ENCODE measurements at places on chromosomes 1 and 21.

GRCh38 chr1:186670297-186671135, 9.7 kb downstream of the PTGS2 start:
- DNase-seq = no peak

DNA sequence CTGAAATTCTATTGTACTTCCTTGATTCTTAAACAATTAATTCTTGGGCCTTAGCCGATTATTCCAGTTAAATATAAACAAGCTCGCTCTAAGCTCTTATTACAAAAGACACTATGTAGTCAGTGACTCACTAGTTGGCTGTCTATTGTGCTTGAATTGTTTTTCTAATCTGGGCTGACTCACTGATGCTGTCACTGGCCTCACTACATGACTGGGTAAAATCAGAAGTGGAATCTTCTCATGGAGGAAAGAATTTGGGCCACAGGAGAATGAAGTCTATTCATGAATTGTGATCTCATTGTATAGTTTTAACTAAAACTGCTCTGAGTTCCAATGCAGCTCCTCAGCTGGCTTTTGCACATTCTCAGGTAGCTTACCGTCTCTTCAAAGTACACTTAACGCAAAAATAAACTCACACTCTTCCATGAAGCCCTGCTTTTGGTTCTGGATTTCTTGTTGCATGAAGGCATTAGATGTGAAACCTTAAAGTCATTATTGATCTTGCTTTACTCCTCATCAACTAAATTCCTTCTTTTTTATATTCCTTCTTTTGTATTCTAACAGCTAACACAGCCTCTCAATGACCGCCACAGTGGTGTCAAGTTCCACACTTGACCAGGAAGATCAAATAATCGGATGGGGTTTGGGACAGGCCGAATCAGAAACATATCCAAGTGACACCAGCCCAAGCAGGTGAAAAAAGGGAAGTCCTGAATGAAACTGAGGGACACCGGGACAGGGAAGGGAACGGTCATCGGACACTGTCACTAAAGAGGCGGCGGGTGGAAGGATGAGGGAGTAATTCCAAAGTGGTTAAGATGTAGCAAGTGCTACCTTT, 80.9 kb upstream of the LBR start:
- no peak for DNase-seq

GRCh38 chr1:209755926-209756614, at the start of gene TRAF3IP3:
TSS of gene TRAF3IP3 (plus strand) at chr1:209756053. CDS start at chr1:209760040, 3,987 bp downstream.
- no peak for DNase-seq

GRCh38 chr1:232542633-232543593, 87.0 kb downstream of the SIPA1L2 start:
- DNase-seq = no peak

- DNase-seq = no peak
Observed at GRCh38 chr1:17523321-17524041, 16.0 kb upstream of the ARHGEF10L start.

GRCh38 chr1:111736548-111737215, 2.5 kb downstream of the INKA2 start:
- no peak for DNase-seq

GRCh38 chr21:33490991-33491372, 534 bp downstream of the DNAJC28 start:
- no peak for DNase-seq

- no peak for DNase-seq
Observed at GRCh38 chr1:183191833-183192232, 5.8 kb downstream of the LAMC2 start.

- no peak for DNase-seq
Observed at GRCh38 chr1:181084606-181084969, 3.9 kb upstream of the IER5 start.

- DNase-seq = no peak
Observed at GRCh38 chr1:18079941-18080735, 27.5 kb upstream of the IGSF21 start.

GRCh38 chr1:208148380-208148779, 95.8 kb downstream of the PLXNA2 start:
- no peak for DNase-seq

DNA sequence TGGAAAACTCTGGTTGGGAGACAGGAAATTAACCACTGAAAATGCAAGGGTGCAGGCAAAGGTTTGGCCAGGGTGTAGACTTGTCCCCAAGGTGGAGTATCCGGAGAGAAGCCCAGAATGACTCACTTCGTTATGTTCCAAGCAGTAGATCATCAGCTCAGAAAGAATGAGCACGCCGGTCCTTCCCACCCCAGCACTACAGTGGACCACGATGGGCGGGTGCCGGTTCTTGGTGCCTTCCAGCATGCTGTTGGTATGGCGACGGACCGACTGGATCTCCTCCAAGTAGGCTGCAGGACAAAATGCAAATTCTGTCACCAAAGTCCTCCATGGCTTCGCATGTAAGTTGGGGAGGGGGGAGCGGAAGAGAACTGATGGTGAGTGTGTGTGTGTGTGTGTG, 83.4 kb downstream of the SMYD2 start:
- no peak for DNase-seq

GRCh38 chr21:46269466-46269865, 15.9 kb downstream of the MCM3AP start:
- no peak for DNase-seq

- DNase-seq = no peak
Observed at GRCh38 chr1:211935448-211935970, 99.8 kb downstream of the INTS7 start.

DNA sequence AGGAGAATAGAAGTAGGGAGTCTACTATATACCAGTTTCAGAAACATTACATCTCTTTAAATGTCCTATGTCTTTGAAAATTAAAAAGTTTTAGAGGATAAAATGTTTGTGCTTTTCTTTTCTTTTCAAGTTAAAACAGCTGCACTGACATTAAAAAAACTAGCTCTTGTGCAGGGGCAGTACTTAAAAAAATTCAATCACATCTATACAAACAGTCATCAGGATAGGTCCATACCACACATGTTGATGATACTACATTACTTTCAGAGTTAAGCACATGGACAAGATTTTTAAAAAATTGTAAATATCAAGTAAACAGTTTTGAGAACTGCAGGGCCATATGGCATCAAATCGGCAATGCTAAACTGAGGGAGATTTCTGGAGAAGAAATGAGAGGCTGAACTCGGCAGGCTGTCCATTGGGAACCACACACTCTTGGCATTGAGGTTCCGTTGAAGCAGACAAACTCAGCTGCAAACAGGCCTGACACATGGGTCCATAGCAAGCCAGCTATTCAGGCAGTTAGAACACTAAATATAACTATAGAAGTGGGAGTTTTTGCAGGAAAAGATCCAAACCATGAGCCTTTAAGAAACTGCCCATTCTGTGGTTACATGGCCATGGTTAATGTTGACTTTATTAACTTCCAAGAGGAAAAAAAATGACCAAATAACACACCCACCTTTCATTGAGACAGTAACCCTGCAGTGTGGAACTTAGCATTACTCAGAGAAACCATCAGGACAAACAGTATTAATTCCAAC, 84.5 kb upstream of the BCL10 start:
- DNase-seq = no peak

- no peak for DNase-seq
Observed at GRCh38 chr1:155022927-155023236, 10.7 kb downstream of the DCST2 start.

DNA sequence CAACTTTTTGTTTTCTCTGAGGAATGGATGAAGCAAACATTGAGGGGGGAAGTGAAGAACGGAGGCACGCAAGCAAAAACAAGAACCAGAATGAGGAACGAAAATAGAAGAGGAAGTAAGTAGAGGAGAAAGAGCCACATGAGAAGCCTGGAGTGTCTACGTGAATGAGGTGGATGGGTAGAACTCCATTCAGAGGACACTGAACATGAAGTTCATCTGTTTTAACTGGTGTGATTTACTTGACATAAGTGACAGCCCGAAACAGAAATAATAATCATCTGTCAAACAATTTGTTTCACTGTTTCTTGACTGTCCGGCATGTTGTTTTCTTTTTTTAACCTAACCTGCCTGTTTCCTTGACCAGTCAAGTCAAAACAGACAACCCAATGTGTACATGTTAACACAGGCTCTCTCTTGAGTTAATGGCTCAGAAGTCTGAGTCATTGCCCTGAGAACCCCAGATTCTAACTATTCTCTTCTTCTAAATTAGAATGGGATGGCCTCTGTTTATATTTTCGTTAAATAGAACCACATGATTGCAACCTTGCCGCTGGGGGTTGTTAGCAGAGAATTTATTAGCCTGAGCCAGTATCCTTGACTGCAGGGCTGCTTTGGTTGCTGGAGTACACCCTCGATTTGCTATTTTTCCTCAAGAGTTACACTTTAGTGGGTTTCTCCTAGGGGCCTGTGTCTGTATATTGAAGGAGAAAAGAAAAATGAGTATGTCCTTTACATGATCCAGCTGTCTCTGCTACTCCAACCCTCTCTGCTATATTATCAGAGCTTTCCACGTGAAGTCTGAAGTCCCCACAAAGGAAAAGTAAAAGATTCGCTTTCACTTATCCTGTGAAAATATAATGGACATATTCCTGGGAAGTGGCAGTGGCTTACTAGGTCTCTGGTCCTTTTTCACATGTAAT, 151.7 kb downstream of the ZC3H11B start:
- DNase-seq = no peak

GRCh38 chr1:76084029-76084627, 9.6 kb downstream of the ST6GALNAC3 start:
- no peak for DNase-seq

DNA sequence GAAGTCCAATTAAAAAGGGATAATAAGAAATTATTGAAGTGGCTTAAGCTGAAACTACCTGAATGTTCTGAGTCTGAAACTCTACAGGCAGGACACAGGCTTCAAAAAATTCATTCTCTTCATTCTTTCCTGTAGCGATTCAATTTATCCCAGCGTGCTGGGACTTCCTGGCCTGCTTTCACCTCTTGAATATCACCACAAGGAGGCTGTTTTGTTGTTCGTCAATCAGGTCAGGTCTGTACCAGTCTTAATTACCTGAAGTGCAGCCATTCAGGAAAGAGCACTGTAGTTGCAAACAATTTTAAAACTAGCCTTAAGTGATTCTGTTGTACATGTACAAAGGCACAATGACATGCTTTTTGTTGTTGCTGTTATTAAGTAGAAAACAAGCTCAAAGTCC, 38.4 kb downstream of the FYB2 start:
- DNase-seq = no peak

- peak; percentile 23 for DNase-seq
Observed at GRCh38 chr1:221839782-221840395, 98.0 kb upstream of the DUSP10 start.

GRCh38 chr1:92969517-92969916, 8.3 kb upstream of the DIPK1A start:
- no peak for DNase-seq

DNA sequence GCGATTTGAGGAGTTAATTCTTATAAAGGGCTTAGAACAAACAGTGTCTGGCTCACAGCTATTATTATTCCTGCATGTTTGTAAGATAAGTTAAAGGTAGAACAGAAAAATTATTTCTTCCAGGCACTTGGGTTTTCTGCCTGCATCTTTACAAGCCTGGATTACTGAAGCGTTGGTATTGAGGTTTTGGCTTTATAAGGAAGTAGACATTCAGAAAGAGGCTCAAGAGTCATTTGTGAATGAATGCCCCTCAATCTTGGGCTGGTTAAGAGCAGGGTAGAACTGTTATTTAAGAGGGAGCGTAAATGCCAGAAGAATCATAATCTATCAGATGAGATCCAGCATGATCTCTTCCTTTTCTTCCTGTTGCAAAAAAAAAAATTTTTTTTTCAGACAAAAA, 77.3 kb upstream of the ARID1A start:
- no peak for DNase-seq

- DNase-seq = no peak
Observed at GRCh38 chr1:244112041-244112440, 61.0 kb downstream of the ZBTB18 start.

GRCh38 chr1:40704817-40705733, 13.6 kb downstream of the NFYC start:
- DNase-seq = no peak

GRCh38 chr1:22953740-22954141, 18.9 kb downstream of the LACTBL1 start:
- DNase-seq = no peak

DNA sequence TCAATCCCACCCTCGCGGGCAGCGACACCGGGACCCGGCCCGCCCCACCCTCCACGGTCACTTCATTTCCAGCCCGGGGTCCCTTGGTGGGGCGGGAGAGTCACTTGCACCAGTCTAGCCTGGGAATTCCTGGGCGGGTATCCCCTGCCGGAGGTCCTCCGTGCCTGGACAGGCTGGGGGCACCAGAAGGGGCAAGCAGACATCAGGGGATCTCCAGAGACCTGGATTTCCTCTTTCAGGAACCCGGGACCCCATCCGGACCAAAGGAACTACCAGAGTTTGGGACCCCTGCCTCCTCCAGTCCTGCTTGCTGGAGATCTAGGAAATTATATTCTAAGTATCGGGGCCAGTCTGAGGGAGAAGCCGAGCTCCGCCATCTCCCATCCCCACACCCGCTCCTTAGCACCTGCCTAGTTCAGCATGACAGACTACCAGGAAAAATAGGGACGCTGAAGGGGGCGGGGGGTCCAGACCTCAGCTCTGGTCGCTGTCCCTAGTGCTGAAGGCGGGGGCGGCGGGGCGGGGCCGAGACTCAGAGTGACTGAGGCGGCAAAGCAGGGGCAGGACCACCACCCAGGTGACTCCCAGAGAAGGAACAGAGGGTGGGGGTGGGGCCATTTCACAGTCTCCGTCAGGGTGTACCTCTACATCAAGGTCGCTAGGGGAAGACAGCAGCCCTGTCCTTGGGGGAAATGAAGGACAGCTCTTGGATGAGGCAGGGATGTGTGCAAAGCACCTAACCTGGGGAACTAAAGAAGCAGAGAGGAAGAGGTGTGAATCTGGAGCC, 832 bp downstream of the HCN3 start:
- peak; percentile 24 for DNase-seq

- DNase-seq = no peak
Observed at GRCh38 chr1:163361123-163361934, 39.6 kb downstream of the NUF2 start.

- DNase-seq = no peak
Observed at GRCh38 chr1:160993544-160994193, 27.3 kb downstream of the F11R start.

DNA sequence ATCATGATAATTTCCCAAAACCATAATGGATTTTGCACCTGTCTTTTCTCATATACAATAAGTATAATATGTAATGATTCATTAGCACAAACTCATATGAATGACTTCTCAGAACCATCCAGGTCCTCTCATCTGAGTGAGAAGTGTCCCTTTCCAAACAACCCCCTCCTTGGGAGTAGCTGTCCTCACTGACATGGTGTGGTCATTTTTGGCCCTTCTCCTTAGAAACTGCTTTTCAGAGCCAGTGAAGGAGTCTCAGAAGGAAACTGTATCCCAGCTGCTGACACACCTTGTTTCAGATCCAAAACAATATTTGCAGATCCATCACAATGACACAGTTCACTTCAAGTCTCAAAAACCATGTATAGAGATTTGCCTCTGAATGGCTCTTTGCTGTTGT, 95.5 kb downstream of the MIS18A start:
- no peak for DNase-seq

- DNase-seq = no peak
Observed at GRCh38 chr1:34277150-34277549, 100.4 kb downstream of the C1orf94 start.

GRCh38 chr1:158496374-158496773, 24.4 kb downstream of the OR10R2 start:
- DNase-seq = no peak

GRCh38 chr1:39332828-39333227, 128.3 kb downstream of the MACF1 start:
- DNase-seq = no peak
